Stimulated activated CD4-positive, alpha-beta T cell treated with anti-CD3 and anti-CD28 coated beads, Interleukin-4, amount 100 ng/mL, for 4 hours (primary cell): ENCODE measurements at places on chromosomes 12 and 14.

DNA sequence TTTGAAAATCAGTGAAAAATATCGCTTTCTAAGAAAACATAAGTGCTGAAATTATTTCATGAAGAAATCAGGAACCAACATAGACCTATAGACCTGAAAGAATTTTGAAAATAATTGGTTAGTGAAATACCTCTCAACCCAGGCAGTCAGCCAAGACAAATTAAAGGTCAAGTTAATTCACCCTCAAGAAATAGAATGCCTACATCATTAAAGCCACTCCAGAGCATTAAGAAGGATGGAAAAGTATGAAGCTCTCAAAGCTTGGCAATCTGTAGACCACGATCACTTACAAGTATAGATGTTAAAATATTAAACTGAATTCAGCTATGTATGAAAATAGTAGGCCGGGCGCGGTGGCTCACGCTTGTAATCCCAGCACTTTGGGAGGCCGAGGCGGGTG lies 48.3 kb downstream of the SFSWAP start:
- no peak for DNase-seq

GRCh38 chr12:5043589-5044419 lies at the start of gene KCNA5:
KCNA5 (plus strand) TSS chr12:5043879; CDS start chr12:5044148, 269 bp downstream.
- DNase-seq: no peak

DNA sequence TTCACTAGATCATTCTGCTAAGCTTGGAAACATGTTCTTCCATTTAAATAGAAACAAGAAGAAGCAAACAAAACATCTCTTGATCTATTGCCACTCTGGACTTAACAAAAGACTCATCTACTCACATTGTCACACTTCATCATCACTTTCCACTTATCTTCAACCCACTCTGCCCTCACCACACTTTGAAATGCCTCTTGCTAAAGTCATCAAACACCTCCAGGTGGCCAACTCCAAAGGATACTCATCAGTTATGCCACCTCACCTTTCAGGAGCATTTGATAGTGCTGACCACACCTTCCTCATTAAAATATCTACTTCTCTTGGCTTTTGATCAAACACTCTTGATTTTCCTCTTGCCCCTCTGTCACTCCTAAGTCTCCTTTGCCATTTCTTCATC lies 7.2 kb downstream of the EFCAB11 start:
- no peak for DNase-seq

DNA sequence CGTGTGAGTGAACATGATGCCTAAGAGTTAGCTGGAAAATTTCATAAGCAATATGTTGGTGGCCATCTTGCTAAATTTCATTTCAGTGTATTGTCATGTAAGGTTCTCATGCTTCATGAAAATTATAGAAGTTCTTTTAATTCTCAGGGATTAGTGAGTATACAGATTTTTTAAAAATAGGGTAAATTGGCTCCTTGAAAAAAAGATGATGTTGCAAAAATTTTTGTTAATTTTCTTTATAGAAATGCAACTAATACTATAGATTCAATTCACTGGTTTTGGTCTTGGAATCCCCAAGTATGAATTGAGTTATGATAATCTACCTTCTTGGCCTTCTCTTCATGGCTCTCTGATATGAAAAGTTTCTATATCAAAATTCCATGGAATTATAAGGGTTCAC lies 75.4 kb downstream of the NTN4 start:
- no peak for DNase-seq

GRCh38 chr14:68231898-68232297 lies 412.3 kb downstream of the RAD51B start:
- no peak for DNase-seq

DNA sequence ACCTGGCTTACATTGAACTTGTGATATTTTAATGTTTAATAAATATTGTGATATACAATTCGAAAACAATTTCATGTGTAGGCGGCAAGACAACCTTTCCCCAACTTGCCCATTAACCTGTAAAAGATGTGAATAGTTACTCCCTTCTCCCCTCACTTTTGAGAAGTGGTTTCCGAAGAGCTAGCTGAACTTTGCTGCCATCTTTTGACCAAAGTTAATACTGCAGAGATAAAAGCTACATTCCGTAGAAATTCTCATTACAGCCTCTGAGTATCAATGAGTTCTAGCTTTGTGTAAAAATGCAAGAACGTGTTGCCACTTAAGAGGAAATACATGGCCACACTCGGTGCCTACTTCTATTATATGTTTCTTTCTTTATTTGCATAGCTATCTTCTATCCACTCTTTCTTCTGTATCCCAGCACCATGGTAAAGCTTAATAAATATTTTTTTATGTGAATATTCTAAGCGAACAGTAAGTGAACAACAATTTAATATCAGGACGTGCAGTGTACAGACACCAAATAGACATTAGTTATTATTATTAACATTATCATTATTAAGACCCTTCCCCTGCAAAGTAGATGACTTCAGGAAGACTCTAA lies 105.1 kb upstream of the TMEM260 start:
- DNase-seq: no peak

- DNase-seq: no peak
These were observed 187.4 kb upstream of the KITLG start for GRCh38 chr12:88767699-88768098.

DNA sequence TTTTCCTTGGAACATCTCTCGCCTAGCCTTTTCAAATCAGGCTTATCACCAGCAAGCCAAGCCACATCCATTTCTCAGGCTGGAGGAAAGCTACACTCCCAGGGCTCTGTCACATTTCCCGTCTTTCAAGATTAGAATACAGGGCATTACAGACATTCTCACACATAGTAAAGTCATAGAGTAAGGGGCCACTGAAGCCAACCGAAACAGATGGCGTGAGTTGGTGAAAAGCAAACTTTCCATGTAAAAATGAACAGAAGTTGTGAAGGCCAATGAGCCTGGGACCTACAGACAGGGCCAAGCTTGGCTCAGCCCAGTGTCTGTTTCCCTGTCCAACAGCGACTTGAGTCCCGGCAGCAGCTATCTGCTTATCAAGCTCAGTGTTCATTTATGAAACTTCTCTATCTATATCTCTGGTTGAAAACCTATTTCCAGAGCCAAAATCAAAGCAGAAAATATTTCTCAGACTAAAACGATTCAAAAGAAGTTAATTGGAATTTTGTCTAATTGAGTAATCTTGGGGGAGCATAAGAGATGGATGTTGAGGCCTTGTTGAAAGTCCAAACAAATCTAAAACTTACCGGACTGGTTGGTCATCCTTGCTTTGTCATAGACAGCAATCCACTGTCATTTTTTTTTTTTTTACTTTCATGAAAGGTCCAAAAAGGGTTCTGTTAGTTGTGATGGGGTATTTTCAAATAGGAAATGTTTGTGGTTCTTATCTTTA lies 105.6 kb downstream of the DAAM1 start:
- no peak for DNase-seq

- no peak for DNase-seq
These were observed 49.2 kb downstream of the PSMA6 start for GRCh38 chr14:35341454-35341750.
